MG63 (cell line): ENCODE measurements at places on chromosomes 2 and 18.

GRCh38 chr2:50401772-50402653 is 629.9 kb downstream of the NRXN1 start:
- peak; percentile 14 for DNase-seq

- DNase-seq, result peak; percentile 40
Observed at GRCh38 chr18:45910405-45911023, 56.6 kb downstream of the EPG5 start.

DNA sequence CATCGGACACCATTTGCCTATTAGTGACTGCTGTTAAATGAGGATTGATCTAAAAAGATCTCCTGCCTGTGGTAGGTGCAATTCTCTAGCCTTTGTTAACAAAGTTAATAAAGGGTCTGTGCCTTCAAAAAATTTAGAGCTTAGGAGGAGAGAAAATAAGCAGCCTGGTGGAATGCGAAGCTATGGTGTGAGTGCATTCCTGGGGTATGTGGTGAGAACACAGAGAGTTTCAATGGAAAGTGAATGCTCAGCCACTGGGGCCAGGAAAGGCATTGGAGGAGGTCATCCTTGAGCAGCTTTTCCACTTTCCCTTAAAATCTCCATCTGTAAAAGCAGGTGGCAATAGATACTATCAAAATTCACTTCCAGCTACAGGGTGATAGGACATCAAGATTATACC is 331.2 kb upstream of the LRATD1 start:
- DNase-seq, result no peak

DNA sequence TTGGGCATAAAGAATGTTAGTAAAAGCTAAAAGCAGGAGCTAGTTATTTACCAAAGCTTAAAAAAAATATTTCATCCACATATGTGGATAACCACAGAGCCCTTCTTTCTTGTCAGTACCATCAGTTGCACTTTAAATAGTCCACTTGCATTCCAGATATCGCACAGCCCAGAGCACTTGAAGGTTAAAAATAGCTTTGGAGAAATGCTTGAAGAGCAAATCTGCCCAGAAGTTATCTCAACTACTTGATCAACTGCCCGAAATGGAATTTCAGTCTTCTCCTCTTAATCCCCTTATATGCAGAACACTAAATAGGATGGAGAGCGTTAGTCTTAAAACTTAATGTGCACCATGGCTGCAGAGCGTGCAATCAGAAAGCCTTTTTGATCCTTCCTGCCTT is 148.3 kb downstream of the PLEKHA3 start:
- DNase-seq, result no peak

- no peak for DNase-seq
Observed at GRCh38 chr2:27838502-27838901, 51.7 kb downstream of the RBKS start.

GRCh38 chr18:11147962-11148679 is 1.2 kb downstream of the PIEZO2 start:
- no peak for DNase-seq

- DNase-seq, result no peak
Observed at GRCh38 chr18:25795213-25795612, 295.2 kb downstream of the SS18 start.

DNA sequence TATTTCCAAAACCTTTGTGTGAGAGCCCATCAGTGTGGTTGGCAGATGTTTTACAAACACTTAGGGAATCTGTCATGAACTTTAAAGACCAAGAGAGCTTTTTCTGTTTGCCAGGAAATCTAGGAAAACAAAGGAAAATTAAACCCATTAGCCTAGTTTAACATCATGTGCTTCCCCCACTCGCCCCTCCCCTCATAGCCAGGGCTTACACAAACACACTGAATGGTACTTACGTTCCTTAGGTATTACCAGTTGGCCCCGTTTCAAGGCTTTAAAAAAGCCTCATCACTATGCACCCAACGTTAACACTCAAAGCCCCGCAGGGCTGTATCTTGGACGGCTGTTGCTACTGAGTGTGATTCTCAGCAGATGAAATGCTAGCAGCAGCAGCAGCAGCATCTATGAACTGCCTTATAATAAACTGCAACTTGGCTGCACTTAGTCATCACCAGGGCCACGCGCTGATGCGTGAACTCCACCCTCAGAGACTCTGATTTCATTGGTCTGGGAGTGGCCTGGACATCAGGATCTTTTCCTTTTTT is 20.1 kb upstream of the TTC39C start:
- DNase-seq, result peak; percentile 90

DNA sequence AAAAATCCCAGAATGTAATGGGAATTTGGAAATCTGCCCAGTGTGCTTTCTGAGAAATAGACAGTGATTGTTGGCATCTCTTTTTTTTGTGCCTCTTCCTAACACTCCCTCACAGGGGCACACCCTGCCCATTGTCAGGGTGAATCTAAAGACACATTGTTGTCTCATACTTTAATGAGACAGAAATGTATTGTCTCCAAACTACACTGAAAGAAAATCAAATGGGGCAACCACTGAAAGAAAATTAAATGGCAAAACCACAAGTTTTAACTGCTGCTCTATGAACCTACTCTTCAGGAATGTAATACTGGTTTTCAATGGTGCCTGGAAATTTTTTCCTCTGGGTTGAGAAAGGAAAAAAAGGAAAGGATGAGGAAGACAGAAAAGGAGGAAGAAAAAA is 43.2 kb upstream of the GLS start:
- DNase-seq, result peak; percentile 67

DNA sequence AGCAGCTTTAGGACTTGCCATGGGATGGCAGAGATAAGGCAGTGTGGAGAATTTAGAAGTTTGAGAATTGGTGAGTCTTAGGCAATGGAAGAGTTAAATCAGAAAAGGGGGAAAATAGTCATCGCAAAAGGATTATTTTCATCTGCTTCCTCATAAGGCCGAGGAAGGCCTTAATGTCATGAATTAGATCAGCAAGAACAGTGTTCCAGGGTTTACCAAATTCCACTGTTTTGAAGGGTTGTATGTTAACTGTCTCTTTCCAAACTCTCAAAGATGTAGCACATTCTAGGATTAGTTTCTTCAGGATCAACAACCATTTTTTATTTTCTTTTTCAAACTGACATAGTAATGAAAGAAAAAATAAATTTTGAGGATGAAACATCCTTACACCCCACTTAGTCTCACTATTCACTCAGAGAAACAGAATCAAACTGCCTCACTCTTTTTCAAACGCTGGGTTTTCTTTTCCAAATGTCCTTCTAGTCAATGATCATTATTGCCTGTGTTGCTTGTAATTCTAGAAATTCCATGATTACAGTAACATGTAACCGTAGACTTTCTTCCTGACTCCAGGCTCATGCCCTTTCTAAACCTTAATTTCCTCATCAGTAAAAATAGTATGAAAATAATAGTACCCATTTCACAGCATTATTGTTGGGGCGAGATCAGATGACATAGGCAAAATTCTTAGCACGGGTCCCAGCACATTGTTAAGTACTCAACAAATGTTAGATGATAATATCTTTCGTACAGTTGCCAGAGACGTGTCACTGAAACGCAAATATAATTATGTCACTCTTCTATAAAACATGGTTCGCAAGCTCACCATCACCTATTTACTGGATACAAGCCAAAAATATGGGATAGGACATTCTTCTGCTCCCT is 23.6 kb downstream of the ZEB2 start:
- no peak for DNase-seq

DNA sequence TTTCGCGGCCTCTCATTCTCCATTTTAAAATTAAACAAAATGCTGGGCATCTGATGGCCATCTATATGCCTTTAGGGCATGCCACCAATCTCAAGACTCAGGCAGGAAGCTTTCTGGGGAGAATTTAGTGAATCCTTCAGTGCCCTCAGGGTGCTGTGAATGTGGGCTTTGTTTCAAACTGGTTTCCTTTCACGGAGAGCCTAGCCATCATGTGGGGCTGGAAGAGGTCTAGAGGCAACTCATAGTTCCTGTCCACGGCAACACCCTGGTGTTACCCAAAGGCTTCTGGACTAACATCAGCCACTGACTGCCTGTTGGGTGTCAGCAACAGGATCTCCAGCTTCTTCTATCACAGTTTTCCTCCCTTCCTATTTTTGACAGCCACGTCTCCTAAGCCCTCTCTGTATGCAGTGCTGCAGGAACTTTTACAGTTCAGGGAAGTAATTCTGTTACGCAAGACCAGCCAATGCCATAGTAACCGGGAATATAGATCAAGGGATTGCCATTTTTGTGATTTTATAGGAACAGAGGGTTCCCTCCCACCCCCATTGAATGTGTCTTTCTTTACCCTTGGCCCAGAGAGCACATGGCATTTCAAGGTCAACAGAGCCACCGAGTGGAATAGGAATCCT is 7.9 kb upstream of the WDR33 start:
- DNase-seq, result no peak

GRCh38 chr18:21134895-21135294 is 23.3 kb upstream of the ROCK1 start:
- no peak for DNase-seq

GRCh38 chr2:78535395-78535794 is 490.1 kb upstream of the REG3G start:
- DNase-seq, result no peak

- DNase-seq, result no peak
Observed at GRCh38 chr2:197209742-197210408, 100.7 kb downstream of the ANKRD44 start.
